ENCODE measurements at places on chromosomes 5 and 9.

- DNase-seq, result no peak
Measured at GRCh38 chr9:129672702-129673101, 7.3 kb downstream of the PRRX2 start.

- DNase-seq, result no peak
Measured at GRCh38 chr5:149128023-149128875, 13.0 kb upstream of the ABLIM3 start.

DNA sequence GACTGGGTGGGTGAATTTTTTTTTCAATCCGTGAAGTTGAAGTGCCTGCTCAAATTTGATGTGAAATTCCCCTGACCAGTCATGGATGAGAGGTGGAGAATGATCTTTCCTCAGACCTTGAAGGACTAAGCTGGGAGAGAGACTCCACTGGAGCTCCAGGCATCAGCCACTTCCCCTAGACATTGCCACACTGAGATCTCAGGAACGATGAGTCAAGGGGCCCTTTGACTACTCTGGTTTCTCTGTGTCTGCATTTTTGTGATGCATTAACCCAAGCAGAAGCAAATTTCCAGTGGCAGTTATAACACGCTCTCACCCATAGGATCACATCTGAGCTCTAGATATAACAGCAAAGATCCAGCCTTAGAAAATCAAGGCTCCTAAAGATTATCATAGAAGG lies 171.2 kb upstream of the KIF2A start:
- DNase-seq, result no peak

GRCh38 chr9:133334161-133334560 lies 1.8 kb downstream of the SURF6 start:
- no peak for DNase-seq

GRCh38 chr5:52605317-52606313 lies 182.1 kb upstream of the ITGA1 start:
- no peak for DNase-seq

DNA sequence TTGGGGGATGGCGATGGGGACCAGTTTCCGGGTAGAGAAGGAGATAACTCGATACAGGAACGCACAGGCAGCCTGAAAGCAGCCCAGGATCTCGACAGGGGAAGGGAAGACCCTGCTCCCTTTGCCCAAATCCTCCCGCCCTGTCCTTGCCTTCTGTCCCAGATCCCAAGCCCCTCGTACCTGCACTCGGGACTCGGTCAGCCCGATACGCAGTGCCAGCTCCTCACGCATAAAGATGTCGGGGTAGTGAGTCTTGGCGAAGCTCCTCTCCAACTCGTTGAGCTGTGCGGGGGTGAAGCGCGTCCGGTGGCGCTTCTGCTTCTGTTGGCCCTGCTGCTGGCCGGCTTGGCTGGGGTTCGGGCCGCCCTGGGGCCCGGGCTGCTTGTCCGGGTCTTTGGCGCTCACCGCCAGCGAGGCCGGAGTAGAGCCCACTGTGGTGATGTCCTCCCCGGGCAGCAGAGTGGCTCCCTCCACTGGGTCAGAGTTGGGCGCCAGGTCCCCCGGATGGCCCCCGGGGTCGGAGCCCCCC lies 1.8 kb downstream of the OTP start:
- no peak for DNase-seq

DNA sequence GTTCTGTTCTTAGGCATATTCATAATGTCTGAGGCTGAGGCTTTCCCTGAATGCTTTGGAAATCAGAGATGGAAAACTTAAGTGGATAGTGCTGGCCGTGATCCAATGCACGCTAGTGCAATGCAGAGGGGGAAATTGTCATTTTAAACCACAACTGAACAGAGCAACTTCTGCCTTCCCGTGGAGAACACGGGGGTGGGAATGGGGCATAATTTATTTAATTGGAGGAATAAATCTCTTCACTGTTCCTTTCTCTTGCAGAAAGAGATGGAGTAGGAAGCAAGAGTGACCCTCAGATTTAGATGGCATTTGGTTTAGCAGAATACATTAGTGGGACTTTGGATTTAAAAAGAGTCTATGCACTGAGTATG lies 22.9 kb upstream of the NREP start:
- DNase-seq, result no peak

- no peak for DNase-seq
Measured at GRCh38 chr9:134477927-134478326, 151.7 kb downstream of the RXRA start.

DNA sequence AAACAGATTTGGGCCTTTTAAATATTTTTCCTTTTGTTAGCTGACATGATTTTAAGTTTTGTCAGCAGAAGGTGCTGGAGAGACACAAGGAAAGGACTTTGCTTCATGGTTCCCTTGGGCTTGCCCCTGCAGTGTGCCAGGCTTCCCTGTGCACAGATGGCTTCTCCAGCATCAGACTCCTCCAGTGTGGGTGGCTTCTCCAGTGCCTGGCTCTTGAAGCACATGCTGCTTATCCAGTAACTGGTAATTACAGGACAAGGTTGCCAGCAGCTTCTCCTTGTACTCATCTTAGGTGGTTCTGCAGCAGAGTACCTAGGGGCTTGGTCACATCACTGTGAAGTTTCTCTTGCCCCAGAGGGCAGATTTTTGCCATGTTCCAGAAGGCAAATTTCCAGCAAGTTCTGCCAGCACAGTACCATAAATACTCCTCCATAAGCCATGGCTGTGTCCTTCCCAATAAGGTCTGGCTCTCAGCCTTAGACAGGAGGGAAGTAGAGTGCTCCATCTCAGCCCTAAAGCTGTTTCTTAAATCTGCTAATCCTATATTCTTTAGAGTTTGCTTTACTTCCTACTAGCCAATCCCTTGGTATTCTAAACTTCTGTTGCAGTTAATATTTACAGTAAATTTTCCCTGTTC lies 62.4 kb downstream of the PJA2 start:
- DNase-seq, result peak; percentile 13

- DNase-seq, result no peak
Measured at GRCh38 chr9:73037613-73038012, 84.8 kb upstream of the ALDH1A1 start.

GRCh38 chr9:82132024-82132423 lies 143.5 kb downstream of the SPATA31D1 start:
- DNase-seq, result no peak

- DNase-seq, result no peak
Measured at GRCh38 chr5:83025690-83026478, 51.3 kb downstream of the TMEM167A start.

GRCh38 chr5:14231890-14232289 lies 88.7 kb downstream of the TRIO start:
- DNase-seq, result no peak

- DNase-seq, result no peak
Measured at GRCh38 chr5:160250226-160250625, 20.9 kb downstream of the FABP6 start.

DNA sequence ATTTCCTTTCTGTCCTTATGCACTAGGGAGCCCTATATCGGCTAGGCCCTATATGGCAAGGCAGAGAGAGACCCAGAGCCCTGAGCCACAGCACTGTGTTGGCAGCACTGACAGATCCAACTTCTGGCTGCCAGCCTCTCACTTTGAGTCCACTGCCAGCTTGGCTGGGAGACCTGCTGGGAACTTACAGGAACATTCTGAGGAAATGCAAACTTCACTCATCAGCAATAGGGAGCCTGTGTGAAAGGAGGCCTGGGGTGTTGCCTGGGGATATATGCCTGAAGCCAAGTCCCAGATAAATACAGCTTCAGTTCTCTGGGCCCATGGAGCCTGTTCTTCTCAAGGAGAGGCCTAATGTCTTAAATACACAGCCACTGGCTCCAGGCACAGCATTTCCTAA lies 78.0 kb downstream of the ADRB2 start:
- no peak for DNase-seq

- DNase-seq, result no peak
Measured at GRCh38 chr5:136051486-136052220, 22.9 kb downstream of the TGFBI start.

DNA sequence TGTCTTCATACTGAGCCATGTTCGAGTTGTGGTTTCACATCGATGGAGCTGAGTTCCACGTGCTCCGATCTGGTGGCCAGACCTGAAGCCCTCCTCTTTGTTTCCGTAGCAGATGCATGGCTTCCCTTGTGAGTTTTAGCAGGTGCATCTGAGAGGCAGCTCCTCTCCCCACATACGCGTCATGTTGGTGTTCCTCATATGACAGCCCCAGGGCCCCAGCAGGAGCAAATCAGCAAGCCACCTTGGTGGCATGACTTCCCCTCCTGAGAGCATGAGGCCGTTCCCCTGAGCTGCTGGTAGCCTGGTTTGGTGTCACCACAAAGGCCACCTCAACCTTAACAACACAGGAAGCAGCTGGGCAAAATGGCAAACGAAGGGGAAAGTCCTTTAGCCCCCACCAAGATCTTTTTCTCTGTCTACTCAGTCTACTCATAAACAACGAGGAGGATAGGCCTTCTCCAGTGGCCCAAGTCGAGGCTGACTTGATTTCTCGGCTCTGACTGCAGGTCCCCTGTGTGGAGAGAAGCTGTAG lies 5.9 kb downstream of the CYFIP2 start:
- DNase-seq, result peak; percentile 16

DNA sequence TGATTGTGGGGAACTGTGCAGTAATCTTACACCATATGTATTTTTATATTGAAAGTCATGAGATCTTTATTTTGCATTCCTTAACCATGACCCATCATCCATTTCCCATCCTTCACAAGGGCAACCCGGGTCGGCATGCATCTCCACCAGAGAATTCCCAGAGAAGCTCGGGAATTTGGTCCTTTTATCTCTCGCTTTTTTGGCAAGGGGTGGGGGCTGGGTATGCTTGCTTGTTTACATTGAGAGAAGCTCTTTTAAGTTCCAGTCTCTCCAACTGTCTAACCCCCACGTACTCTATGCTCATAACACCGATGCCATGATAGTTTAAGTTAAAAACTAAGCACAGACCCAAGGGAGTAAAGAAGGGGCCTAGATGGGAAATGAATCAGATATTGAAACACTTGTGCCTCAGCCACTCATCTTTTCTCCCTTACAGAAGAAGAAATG lies 109.9 kb upstream of the NFIB start:
- DNase-seq, result no peak

All from body of pancreas (tissue), 4 donors.